ENCODE measurements at places on chromosomes 16 and 17.
A peak's percentile ranks its signal among the peaks of the same experiment; 100 is the strongest.

GRCh38 chr17:9195961-9196670, 174.8 kb downstream of the NTN1 start:
- no peak for DNase-seq

DNA sequence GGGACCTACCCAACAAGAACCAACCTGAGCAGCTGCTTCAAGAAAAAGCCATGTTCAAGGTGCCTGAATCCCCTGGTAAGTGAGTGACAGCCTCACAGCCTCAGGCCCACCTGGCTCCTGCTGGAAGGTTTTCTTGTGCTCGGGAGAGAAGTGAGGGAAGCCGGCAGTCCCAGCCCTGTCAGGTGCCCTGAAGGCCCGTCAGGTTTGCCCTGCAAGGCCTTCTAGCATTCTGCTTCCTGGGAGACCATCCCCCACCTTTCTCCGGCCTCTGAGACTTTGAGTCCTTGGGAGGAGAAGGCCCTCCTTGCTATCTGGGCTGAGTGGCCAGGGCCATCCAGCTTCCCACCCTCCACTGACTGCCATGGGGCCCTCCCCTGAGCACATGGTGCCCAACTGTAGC, 166.7 kb upstream of the ZNF267 start:
- DNase-seq = no peak

GRCh38 chr17:39935909-39936308, 8.4 kb downstream of the LRRC3C start:
- DNase-seq = no peak

DNA sequence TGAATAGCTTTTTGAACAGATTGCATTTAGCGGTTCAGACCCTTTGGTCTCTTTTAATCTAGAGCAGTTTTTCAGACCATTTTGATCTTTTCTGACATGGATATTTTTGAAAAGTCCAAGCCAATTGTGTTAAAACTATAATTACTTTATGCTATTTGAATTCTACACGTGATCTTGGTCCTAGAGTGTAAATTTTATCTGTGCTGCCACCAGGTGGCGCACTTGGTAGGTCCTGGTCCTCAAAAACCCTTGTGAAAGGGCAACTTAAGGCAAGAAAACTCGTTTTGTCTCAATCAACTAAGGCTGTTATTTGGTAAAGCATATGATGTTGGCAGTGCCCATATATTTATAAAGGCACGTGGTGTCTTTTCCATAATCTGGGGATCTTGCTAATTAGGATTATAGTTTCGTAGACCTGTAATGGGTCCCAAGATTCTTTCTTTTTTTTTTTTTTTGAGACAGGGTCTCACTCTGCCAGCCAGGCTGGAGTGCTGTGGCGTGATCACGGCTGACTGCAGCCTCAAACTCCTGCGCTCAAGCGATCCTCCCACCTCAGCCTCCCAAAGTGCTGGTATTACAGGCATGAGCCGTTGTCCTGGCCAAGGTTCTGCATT, 43.9 kb upstream of the TEX2 start:
- peak; percentile 21 for DNase-seq

- DNase-seq = no peak
Observed at GRCh38 chr16:27972500-27972899, 91.0 kb downstream of the GSG1L start.

DNA sequence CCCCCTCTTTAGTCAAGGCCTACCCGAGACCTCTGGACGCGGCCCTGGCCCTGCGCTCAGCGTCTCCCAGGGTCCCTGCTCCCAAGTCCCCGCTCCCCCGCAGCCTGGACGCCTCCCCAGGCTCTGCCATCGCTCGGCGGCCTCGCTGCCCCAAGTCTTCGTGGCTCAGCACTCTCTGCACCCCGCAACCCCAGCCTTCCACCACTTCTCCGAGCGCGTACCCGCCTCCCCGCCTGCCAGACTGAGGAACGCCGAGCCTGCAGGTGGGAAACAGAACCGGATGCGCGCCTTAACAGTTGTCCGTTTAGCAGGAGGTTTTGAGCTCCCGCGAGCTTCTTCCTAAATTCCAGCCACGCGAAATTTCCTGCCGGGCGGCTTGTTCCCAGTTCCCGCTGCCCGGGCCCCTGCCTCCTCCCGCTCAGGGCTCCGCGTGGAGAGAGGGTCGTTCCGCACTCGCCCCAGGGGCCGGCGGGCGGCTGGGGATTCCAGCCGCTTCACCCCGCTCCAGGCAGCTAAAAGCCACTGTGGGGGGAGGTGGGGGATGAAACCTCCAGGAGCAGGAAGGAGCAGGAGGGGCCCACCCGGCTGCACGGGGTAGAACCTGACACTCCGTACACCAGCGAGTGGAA, 87.7 kb downstream of the KCNJ12 start:
- no peak for DNase-seq

- DNase-seq = no peak
Observed at GRCh38 chr17:49365667-49366066, 3.6 kb upstream of the ZNF652 start.

DNA sequence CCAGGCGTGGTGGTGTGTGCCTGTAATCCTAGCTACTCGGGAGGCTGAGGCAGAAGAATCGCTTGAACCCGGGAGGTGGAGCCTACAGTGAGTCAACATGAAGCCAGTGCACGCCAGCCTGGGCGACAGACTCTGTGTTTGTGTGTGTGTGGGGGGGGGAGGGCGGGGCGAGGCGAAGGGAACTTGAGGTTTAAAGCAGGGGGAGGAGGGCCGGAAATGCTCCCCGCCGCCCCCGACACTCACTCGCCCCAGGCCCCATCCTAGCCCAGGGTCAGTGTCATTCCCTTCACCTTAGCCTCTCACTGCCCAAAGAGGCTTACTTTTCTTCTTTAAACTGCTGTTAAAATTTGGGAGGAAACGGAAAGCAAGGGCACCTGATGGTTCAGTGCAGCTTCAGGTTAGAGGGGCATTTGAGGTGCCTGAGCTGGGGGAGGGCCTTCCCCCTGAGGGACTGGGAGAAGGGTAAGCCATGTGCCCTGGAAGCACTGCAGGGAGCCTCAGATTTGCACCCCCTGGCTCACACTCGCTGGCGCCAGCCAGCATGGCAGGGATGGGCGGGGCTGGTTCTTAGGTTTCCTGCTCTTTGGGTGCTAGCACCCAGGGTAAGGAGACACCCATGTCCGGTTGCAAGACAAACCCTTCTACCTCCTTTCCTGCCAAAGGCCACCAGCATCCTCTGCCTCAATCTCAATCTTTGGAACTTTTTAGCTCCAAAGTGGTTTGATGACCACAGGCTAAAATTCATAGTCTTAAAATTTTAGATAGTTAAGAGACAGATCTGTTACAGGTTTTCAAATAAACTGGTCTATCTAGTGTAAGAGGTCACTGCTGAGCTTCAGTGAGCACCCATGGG, 2.2 kb upstream of the LIMD2 start:
- peak; percentile 56 for DNase-seq

- no peak for DNase-seq
Observed at GRCh38 chr16:30430428-30430970, 669 bp upstream of the DCTPP1 start.

DNA sequence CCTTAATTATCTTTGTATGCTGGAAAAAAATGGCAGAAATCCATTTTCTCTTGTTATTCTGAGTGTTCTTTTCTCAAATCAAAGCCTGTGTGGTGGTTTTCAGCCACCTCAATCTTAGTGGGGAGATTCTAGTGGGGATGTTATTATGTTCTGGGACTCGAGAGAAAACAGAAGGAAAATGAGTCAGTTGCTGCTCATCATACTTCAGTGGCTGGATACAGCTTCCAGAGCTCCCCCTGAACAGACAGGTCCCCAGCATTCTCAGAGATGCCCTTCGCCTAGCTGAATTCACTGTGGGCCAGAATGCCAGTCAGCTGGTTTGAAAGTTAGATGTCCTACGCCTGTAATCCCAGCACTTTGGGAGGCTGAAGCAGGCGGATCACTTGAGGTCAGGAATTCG, 8.5 kb downstream of the ST6GALNAC1 start:
- DNase-seq = no peak

GRCh38 chr16:22318690-22319358, 21.6 kb downstream of the POLR3E start:
- no peak for DNase-seq

DNA sequence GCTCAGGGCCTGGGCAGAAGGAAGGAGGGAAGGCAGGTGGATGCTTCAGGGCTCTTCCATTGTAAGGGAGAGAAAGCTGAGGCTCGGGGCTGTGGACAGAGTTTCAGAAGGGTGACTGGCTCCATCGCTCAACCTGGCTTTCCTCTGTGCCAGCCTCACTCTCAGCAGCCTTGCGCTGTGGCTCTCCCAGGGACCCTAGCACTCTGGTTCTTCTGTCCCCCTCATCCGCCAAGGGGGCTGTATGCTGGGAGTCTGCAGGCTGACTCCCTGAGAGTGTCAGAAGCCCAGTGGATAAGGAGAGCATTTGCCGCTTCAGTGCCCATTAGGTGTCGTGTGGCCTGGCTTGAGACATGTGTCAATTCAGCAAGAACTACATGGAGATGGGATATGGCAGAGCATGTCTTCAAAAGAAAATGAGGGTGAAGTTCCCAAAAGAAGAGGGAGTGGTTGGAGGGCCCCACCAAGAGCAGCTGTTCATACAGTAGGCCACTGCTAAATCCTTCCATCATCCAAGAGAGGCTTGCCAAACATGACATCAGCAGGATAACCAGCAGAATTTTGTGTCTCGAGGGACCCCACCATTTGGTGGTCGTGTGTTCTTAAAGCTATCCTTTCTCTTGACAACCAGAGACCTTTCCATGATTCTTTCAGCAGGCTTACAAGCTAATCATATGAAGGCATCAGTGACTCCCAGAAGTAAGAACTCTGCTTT, 148.2 kb downstream of the IRX5 start:
- no peak for DNase-seq

- DNase-seq = no peak
Observed at GRCh38 chr17:78106211-78106610, 22.3 kb downstream of the TMC6 start.

- no peak for DNase-seq
Observed at GRCh38 chr16:82636485-82636884, 9.7 kb downstream of the CDH13 start.

GRCh38 chr17:7336240-7337175, at the start of gene ACAP1:
TSS of gene ACAP1 (plus strand) at chr17:7336529. CDS start at chr17:7336735, 206 bp downstream.
- DNase-seq = peak; percentile 69

GRCh38 chr16:15976929-15977637, 27.7 kb downstream of the ABCC1 start:
- DNase-seq = no peak

DNA sequence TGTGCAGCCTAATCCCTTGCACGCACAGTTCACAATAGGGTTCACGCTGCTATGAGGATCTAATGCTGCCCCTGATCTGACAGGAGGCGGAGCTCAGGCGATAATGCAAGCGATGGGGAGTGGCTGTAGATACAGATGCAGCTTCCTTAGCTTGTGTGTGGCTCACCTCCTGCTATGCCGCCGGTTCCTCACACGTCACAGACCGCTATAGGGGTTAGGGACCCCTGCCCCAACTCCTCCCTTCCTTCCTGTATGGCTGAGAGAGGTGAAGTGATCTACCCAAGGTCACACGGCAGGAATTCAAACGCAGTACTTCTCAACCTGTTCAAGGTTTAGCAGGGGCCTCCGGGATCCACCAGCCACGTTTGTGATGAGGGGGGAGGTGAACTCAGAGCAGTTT, 13.4 kb upstream of the PLLP start:
- peak; percentile 7 for DNase-seq

DNA sequence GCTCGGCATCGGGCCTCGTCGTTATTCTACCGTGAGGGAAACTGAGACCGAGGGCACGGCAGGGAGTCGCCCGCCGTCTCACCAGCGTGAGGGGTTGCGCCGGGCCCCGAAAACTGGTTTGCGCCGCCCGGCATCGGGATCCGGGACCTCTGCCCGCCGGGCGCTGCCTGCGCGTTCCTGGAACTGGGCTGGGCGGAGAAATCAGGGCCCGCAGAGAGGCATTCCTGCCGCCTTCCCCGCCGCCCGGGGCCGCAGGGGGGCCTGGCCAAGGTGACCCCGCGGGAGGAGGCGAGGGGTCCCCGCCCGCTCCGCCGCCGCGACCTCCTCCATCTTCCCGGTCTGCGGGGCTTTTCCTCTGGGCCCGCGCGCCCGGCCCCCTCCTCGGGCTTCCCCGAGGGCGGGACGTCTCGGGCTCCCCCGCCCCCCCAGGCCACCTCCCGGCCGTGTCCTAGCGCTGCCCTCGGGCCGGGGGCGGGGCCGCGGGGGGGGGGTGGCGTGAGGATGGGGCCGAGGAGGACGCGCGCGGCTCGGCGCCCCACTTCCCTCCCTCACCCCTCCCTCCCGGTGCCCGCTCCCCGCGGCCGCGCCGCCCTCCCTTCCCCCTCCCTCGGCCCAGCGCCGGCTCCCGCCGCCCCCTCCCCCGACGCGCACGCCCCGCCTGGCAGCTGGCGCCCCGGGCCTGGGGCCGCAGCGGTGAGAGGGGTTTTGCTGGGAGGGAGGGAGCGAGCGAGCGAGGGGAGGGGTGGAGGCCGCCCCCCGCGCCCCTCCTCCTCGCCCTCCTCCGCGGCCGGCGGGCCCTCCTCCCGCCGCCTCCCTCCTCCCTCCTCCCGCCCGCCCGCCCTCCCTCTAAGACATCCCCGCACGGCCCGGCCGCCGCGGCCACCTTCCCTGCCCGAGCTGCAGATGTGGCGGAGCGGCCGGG, at the start of gene GLIS2:
TSS of gene GLIS2 (plus strand) at position 882 of the 922 bp plus-strand sequence. CDS start 16,214 bp downstream, outside the sequence.
- no peak for DNase-seq

DNA sequence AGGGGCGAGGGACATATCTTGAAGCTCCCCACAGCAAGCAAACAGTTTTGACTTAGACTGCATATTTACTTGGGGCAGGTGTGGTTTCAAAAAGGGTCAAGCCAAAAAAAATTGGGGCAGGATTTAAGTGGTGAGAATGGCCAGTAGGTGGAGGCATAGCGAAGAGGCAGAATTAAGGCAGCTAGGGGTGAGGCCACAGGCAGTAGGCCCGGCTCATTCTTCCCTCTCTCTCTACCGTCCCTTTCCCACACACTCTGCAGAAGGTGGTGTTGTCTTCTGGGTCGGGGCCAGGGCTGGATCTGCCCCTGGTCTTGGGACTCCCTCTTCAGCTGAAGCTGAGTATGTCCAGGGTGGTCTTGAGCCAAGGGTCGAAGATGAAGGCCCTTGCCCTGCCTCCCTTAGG, 2.6 kb downstream of the SHBG start:
- DNase-seq = no peak

DNA sequence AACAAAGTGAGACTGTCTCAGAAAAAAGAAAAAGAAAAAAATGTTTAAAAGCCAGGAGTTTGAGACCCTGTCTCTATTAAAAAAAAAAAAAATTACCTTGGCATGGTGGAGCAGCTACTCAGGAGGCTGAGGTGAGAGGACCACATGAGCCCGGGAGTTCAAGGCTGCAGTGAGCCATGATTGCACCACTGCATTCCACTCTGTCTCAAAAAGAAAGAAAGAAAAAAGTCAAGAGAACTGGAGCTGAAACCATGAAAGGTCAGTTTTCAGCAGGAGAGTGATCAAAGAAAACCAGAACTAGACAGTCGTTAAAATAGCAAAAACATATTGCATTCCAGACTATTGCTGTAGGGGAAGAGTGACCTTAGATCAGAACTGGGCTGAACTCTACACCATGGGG, 8.8 kb downstream of the QPRT start:
- no peak for DNase-seq

- DNase-seq = no peak
Observed at GRCh38 chr17:9329251-9329921, 246.2 kb downstream of the STX8 start.

- DNase-seq = no peak
Observed at GRCh38 chr16:705431-706188, at the start of gene FBXL16. TSS of gene FBXL16 (minus strand) at chr16:705801. CDS start at chr16:697405, 8,396 bp downstream.
